ENCODE measurements at places on chromosomes 2 and 18. TPM values are rescaled to one million over a fixed set of nuclear protein-coding genes. Genes with fewer than 3 reads are reported as not detected.
A peak's percentile ranks its signal among the peaks of the same experiment; 100 is the strongest.

GRCh38 chr2:128520791-128521190, 202.1 kb upstream of the HS6ST1 start:
- no peaks in the 10 kb centered on the region for H3K27me3 ChIP-seq
- no peaks in the 10 kb centered on the region for H3K4me1 ChIP-seq
- no peak overlapping the region for H3K4me3 ChIP-seq
- no peak for DNase-seq

DNA sequence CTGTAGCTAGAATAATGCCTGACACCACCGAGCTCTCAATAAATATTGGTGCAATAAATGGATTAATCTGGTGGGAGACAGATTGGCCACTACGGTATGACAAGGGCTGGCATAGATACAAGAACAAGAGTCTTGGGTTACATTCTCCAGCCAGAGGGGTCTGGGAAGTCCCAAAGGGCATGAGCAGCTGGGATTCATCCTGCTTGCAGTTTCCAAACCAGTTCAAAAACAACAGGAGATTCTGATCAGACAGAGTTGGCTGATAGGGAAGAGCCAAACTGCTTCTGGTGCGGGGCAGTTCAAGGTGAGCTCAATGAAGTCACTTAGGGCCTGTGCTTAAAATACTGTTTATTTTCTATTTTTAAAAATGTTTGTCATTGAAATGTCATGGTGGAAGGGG, 266.9 kb downstream of the TNS1 start:
- H3K27ac ChIP-seq = no peak overlapping the region
- no peak for DNase-seq
- no peaks in the 10 kb centered on the region for H3K27me3 ChIP-seq
- no peaks in the 10 kb centered on the region for H3K4me1 ChIP-seq
- no peak overlapping the region for H3K4me3 ChIP-seq

DNA sequence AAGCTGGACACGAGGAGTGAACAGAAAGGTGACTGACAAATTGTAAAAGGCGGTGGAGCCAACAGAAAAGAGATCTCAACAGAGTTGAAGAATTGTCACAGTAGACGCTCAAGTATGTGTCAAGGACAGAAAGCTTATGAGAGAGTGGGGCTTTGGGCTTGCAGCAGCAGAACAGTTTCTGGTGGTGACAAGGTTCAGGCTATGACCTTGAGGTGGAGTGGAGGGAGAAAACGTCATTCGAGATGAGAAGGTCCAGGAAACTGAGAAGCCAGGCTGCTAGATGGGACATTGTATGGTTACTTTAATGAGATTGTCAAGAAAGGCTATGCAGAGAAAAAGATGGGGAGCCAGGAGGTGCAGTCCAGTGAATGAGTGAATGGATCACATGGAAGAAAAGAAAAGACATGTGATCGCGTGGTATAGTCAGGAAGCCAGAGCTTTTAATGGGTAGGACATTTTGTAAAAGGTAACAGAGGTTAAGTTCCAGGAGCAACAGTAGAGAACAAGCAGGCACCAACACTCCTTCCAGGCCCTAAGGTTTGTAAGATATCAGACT, 91.1 kb upstream of the EPC2 start:
- no peak for DNase-seq
- no peak overlapping the region for H3K27ac ChIP-seq
- peak overlapping the region; percentile 14 for H3K4me3 ChIP-seq
- H3K4me1 ChIP-seq = no peaks in the 10 kb centered on the region
- no peaks in the 10 kb centered on the region for H3K27me3 ChIP-seq
- no peaks in the 10 kb centered on the region for H3K36me3 ChIP-seq

The PFN4 gene
- total RNA-seq = not detected

The GPR45 gene
- total RNA-seq = not detected
